ENCODE measurements at places on chromosomes 6 and 20.

GRCh38 chr6:17820055-17820454, 113.3 kb upstream of the NUP153 start:
- DNase-seq = no peak

GRCh38 chr6:125529061-125529460, 220.4 kb upstream of the HEY2 start:
- no peak for DNase-seq

DNA sequence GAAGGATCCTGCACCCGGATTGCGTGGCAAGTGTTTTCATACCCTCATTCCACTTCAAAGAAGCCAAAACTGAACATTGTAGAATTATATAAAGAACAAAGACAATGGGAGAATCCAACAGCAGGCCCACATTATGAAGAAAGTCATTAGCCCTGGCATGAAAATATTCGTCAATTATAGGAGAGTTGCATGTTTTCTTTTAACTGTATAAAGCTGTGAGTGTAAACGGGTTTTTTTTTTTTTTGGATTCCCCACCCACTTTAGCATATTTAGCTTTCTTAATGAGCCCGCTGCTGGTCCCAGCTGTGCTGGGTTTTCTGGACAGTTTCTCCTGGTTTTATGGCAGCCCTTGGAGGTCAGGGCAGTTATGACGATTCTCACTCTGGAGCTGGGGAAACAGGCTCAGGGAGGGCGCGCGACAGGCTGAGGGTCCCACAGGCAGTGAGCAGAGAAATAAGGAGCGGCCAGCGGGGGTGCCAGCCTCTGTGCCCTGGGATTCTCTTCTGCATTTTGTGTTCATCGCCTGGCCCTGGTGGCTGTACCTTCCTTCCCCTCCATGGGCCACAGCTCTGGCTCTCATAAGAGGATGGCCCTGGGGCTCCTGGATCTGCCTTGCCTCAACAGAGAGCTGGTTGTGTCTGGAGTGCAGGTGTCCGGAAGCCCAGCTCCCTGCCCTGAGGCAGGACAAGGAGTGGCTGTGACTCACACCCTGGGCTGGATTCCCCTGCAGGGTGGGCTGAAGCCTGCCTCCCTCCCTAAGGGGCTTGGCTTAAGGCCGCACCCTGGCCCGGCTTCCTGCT, 24.1 kb upstream of the SULF2 start:
- DNase-seq = peak; percentile 80

DNA sequence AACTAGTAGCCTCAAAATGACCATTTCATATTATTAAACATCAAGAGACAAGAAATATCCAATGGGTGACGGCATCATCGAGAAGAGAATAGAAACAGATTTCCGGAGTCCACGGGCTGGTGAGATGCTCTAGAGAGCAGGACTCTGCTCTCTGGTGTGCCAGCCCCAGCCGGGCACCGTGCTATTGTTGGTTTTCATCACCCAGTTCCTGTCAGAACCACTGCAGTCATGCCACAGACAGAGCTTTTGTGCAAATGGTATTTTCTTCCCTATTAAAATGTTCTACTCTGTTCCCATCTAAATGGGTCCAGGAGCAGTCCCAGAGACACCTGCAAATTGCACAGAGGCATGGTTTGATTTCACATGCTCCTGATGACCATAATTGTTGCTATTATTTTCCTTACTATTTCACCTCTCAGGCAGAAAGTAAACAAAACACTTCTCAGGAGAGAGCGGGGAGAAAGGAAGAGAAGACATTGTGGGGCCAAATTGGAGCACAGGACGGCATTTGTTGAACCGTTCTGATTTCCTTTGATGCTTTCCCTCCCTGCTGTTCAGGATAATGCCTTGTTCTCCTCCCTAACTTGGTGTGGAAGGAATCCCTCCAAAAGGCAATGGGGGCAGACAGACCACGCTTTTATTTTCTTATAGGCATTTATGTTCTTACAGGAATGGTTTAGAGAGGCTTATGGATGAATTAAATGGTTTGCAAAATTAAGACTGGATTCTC, 11.4 kb upstream of the RAMACL start:
- no peak for DNase-seq

DNA sequence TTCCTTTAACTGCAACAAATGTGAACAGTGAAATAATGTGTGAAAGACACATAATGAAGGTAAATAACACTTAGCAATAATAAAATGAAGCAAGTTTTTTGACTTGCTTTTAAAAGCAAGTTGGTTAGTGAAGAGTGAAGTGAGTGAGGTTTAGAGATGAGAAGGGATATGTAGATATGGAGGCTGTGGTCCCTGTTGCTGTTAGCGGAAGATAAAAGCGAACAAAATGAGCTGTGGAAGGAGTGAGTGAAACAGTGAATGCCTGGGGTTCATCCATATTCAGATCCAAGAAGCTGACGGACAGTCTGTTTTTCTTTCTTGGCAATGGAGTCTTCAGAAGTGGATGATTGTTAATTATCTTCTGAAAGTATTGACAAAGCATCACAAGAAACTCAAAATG, 23.5 kb downstream of the ZBTB9 start:
- no peak for DNase-seq

- no peak for DNase-seq
Measured at GRCh38 chr6:165456286-165456685, 146.9 kb upstream of the C6orf118 start.

GRCh38 chr20:58623579-58624473, 27.3 kb upstream of the STX16 start:
- DNase-seq = peak; percentile 100

DNA sequence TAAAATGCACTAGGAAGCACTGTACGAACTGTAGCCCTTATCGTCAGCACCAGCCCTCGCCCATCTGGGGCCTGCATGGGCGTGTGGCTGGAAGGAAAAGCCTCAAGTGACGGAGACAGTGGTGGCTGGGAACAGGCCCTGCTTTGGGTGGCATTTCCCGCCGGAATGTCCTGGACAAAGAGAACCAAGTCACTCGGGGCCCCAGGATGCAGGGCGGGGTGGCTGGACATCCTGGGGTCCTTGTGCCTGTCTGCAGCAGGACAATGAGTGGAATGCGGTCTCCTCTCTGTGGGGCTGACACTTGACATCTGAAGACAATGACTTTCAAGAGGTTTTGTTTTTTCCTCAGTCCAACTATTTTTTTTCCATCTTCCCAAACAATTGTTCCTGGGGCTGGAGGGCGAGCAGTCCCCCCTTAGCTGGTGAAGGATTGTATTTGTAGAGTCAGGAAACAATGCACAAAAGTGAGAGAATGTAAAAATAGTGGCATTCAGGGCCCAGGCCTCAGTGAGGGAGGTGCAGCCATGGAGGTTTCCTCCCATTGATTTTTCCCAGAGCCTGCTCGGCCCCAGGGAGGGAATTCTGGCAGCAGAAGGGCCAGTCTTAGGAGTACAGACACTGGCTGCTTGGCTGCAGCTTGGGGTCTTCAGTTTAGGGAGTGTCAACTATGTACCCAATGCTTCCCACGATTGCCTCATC, 64.4 kb downstream of the PREX1 start:
- DNase-seq = no peak

DNA sequence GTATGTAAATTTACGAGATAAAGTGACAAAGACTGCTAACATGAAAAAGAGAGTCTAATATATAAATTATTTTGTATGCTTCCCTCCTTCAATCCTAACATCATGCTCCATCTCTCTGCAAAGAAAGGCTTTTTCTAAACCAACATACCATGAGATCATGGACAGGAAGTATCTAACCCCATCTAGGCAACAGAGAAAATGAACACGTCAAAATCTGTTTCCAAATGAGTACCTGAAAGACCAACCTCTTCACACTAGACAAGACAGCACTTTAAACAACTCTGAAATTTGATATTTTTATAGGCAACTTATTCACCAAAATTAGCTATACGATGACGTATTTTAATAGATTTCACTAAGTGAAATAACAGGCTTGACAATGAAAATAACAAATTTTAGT, 54.6 kb downstream of the MAN1A1 start:
- DNase-seq = no peak

Data from HTR-8/SVneo (cell line).